Bronchus fibroblast of lung (primary cell): ENCODE measurements at places on chromosomes 2 and 18. TPM values are rescaled to one million over a fixed set of nuclear protein-coding genes. Genes with fewer than 3 reads are reported as not detected.

DSG4 gene
- not detected in 2 replicates for total RNA-seq

FOXI3 gene
- not detected in 2 replicates for total RNA-seq

STRN gene
- 5.1 and 6.4 TPM in 2 replicates for total RNA-seq

COL3A1 gene
- 583 and 652 TPM in 2 replicates for total RNA-seq

SAG gene
- not detected in 2 replicates for total RNA-seq

DYNAP gene
- not detected in 2 replicates for total RNA-seq

TMEM247 gene
- not detected in 2 replicates for total RNA-seq

HOXD10 gene
- not detected in 2 replicates for total RNA-seq

PTPN4 gene
- 13.2 and 17.5 TPM in 2 replicates for total RNA-seq

SLC30A3 gene
- total RNA-seq, result 0.15 and 0.34 TPM in 2 replicates

SERPINB10 gene
- total RNA-seq, result 1.7 TPM in 1 of 2 replicates, not detected in the other

PAX8 gene
- total RNA-seq, result 0.17 and 0.45 TPM in 2 replicates

CTNNA2 gene
- not detected in 2 replicates for total RNA-seq

HOXD3 gene
- not detected in 2 replicates for total RNA-seq

KCNK3 gene
- total RNA-seq, result not detected in 2 replicates

TXNDC2 gene
- not detected in 2 replicates for total RNA-seq

TSPYL6 gene
- not detected in 2 replicates for total RNA-seq

DPP4 gene
- 5.9 and 7.4 TPM in 2 replicates for total RNA-seq

FBXO48 gene
- 0.30 and 0.67 TPM in 2 replicates for total RNA-seq

C2orf78 gene
- total RNA-seq, result not detected in 2 replicates

FIGN gene
- 0.74 and 2.2 TPM in 2 replicates for total RNA-seq

RAPGEF4 gene
- 0.17 and 1.8 TPM in 2 replicates for total RNA-seq

DLX2 gene
- 0.15 TPM in 1 of 2 replicates, not detected in the other for total RNA-seq

NEB gene
- under 0.01 and 0.17 TPM in 2 replicates for total RNA-seq

RAPH1 gene
- total RNA-seq, result 3.6 and 6.2 TPM in 2 replicates

C2orf15 gene
- not detected in 2 replicates for total RNA-seq

CYRIA gene
- total RNA-seq, result 0.74 and 1.0 TPM in 2 replicates

CELF4 gene
- not detected in 2 replicates for total RNA-seq

TMEFF2 gene
- total RNA-seq, result 17.0 and 19.3 TPM in 2 replicates

SLC14A1 gene
- total RNA-seq, result 3.7 and 4.5 TPM in 2 replicates

FEV gene
- total RNA-seq, result not detected in 2 replicates

ADRA2B gene
- not detected in 2 replicates for total RNA-seq

TNFRSF11A gene
- 0.17 and 0.30 TPM in 2 replicates for total RNA-seq

GAL3ST2 gene
- total RNA-seq, result not detected in 2 replicates

AQP4 gene
- total RNA-seq, result not detected in 2 replicates

TP53I3 gene
- total RNA-seq, result 46.4 and 52.5 TPM in 2 replicates

LIPG gene
- 10.8 and 13.7 TPM in 2 replicates for total RNA-seq

TCF4 gene
- 27.6 and 28.4 TPM in 2 replicates for total RNA-seq

TUBB8B gene
- not detected in 2 replicates for total RNA-seq
